ENCODE measurements at places on chromosomes 7 and 10.

- DNase-seq, result no peak
- no peaks in the 10 kb centered on the region for H3K4me1 ChIP-seq
- no peak overlapping the region for H3K4me3 ChIP-seq
- H3K27ac ChIP-seq, result no peak overlapping the region
Observed at GRCh38 chr7:21443149-21443841, 15.4 kb downstream of the SP4 start.

GRCh38 chr10:121823993-121824463 is 103.8 kb downstream of the ATE1 start:
- DNase-seq, result no peak
- no peak overlapping the region for H3K27ac ChIP-seq
- H3K27me3 ChIP-seq, result no peaks in the 10 kb centered on the region
- no peak overlapping the region for H3K4me3 ChIP-seq

DNA sequence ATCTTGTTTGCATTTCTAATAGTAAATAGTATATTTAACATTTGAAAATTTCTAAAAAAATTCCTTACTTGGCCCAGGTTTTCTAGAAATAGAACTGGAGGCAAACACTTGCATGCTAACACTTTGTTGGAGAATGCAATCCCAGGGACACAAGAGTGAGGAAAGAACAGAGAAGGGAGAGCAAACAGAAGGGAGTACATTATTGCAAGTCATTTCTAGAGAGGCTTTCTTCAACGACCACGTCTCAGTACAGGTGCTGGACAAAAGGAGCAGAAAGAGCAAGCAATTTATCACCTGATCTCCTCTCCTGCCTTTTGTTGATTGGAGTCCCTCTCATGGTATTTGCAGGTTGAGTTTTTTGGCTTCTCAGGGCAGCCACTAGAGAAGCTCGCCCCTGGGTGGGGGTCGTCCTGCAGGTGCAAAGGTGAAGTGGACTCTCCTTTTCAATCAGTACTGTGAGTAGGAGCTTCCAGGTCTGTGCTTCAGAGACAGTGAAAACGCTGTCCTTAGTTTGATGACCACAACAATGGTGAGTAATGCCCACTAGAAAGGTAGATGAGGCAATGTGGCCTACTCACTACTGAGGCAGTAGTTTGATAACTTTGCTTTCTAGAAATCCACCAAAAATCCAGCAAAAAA is 5.2 kb downstream of the CPED1 start:
- H3K4me1 ChIP-seq, result peaks cover 65% of the 10 kb centered on the region
- no peak overlapping the region for H3K27ac ChIP-seq
- no peaks in the 10 kb centered on the region for H3K27me3 ChIP-seq
- no peak overlapping the region for H3K4me3 ChIP-seq

GRCh38 chr7:123348690-123349089 is 148.9 kb upstream of the SLC13A1 start:
- no peaks in the 10 kb centered on the region for H3K4me1 ChIP-seq
- H3K36me3 ChIP-seq, result no peaks in the 10 kb centered on the region
- no peak for DNase-seq
- H3K27ac ChIP-seq, result no peak overlapping the region
- no peak overlapping the region for H3K4me3 ChIP-seq
- H3K27me3 ChIP-seq, result no peaks in the 10 kb centered on the region

GRCh38 chr7:21869785-21870402 is 75.8 kb downstream of the CDCA7L start:
- H3K27ac ChIP-seq, result no peak overlapping the region
- H3K4me1 ChIP-seq, result no peaks in the 10 kb centered on the region
- no peak overlapping the region for H3K4me3 ChIP-seq
- H3K27me3 ChIP-seq, result no peaks in the 10 kb centered on the region

All from heart left ventricle (tissue), 16 donors.